ENCODE measurements at places on chromosomes 3 and 15.

- no peak for DNase-seq
These were observed 625.5 kb upstream of the ZNF717 start for GRCh38 chr3:76410762-76411281.

GRCh38 chr15:32029862-32030781 lies at the start of gene CHRNA7:
CHRNA7 (plus strand) TSS chr15:32030515; CDS start chr15:32030595, 80 bp downstream.
- DNase-seq: peak; percentile 30

GRCh38 chr3:49133226-49133951 lies 539 bp upstream of the LAMB2 start:
- DNase-seq: no peak

DNA sequence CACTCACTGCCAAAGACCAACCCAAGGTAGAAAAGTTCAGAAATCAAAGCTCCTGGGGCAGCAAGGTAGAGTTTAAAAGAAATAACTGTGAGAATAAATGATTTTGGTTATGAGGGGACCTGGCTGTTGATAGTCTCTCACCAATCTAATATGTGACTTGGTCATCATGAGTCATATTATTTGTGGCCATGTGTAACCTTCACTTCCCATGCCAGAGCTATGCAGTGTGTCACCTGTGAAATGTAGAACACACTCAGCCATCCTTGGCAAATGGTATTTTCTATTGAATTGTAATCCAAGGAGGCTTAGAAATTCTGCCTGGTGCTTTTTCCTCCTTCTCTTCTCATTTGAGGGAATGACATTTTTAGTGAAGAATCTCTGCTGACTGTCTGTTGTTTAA lies 184.2 kb upstream of the STAC start:
- DNase-seq: no peak

- no peak for DNase-seq
These were observed 181.0 kb downstream of the ATG7 start for GRCh38 chr3:11452885-11453847.

DNA sequence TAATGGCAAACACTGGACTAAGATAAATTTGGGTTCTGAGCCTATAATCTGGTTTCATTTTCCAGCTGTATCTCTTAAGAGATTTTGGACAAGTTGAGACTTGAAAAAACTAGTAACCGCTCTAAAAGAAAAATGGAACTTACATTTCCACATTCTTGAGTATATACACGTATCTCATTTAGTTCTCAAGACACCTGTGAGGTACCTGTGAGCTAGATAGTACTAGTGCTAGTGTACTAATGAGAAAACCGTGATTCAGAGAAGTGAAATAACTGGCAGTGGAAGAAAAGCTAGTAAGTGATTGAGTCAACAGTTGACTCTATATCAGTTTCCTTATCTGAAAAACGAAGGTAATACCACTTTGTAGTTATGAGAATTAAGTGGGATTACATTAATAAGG lies 62.2 kb upstream of the PAQR5 start:
- DNase-seq: no peak

GRCh38 chr3:195822131-195822696 lies 10.5 kb upstream of the MUC4 start:
- no peak for DNase-seq

GRCh38 chr15:75646944-75647364 lies 758 bp upstream of the SNX33 start:
- no peak for DNase-seq

GRCh38 chr3:48891606-48892005 lies 7.1 kb downstream of the SLC25A20 start:
- no peak for DNase-seq

- no peak for DNase-seq
These were observed 254.4 kb upstream of the TLE3 start for GRCh38 chr15:70351941-70352774.

GRCh38 chr3:136783708-136784191 lies 31.6 kb upstream of the STAG1 start:
- DNase-seq: no peak

GRCh38 chr15:31241888-31242522 lies 84.6 kb upstream of the KLF13 start:
- no peak for DNase-seq

DNA sequence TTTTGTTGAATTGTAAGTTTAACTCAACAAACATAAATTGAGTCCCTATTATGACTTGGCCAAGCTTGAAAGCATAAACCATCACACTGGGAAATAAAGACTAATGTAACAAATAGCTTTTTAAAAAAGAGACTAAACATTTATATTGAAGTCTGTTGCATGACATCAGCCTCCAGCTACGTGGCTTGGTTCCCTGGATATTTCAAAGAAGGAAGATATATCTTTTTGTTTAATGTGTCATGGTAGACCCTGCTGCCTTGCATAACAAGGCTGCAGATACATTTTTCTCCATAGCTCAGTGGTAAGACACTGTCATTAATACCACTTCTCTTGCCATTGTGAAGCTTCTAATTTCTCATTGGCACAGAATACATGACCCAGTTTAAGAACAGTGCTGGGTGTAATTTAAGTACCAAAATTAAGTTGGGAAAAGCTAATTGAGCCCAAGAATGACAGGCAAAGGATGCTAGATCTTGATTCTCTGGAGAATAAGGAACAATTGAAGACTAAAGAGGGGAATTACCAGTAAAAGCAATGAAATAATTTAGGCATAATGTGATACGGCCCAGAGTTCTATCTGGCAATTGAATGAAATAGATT lies 14.0 kb downstream of the RCN2 start:
- DNase-seq: no peak

DNA sequence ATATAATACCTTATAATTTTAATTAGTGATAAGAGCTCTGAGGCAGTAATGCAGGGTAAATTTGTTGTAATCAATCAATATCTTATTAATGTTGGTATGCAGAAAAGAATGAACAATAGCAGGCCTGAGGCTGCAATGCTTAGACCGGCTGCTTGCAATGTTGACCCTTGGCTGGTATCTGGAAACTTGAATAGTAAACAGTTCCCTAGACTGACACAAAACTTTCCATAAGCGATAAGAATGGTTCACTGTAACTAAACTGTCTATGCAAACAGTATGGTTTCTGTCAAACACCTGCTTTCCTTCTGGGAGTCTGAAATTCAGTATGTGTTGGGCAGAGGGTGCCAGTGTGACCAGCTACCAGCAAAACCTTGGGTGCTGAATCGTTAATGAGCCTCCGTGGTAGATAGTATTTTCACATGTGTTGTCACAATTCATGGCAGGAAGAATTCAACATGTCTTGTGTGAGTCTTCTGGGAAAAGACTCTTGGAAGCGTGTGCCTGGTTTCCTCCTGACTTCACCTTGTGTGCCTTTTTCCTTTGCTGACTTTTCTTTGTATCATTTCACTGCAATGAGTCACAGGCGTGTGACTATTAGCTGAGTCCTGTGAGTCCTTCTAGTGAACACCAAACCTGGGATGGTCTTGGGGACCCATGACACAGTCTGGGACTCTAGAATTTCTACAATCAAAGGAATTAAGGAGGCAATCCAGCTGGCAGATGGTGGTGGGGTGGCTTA lies 30.7 kb upstream of the CLRN1 start:
- DNase-seq: no peak

- no peak for DNase-seq
These were observed 58.1 kb downstream of the ABHD2 start for GRCh38 chr15:89146366-89146765.

- DNase-seq: no peak
These were observed 75.5 kb downstream of the GJD2 start for GRCh38 chr15:34679291-34679690.

DNA sequence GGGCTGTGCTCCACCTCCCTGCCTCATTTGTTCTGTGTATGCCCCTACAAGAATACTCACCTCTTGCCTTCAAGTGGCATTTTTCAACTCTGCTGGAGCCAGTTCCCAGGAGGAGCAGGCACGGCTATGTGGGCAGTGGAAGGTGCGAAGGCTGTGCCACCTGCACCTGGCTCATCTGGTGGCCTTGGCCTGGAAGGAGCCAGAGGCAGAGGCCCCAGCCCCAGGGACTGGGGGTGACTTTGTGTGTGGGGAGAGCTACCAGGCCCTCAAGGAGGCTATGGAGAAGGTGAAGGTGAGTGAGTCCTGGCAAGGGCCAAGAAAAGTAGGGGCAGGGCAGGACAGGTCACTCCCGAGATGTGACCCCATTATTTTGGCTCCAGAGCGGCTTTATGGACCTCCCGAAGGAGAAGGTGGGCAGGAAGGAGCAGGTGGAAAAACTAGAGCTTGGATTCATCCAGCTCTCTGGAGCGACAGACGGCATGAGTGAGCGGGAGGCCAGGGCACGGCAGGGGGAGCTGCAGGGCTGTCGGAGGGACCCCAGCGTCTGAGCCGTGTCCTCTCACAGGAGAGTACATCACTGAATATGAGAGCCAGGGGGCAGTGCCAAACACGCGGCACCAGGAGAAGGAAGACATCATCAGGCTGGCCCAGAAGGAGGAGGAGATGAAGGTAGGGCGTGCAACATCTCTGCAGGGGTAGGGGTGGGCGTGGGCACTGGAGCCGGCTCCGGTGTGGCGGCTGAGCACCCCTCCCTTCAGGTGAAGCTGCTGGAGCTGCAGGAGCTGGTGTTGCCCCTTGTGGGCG lies 57.3 kb upstream of the UBE2Q2 start:
- no peak for DNase-seq

DNA sequence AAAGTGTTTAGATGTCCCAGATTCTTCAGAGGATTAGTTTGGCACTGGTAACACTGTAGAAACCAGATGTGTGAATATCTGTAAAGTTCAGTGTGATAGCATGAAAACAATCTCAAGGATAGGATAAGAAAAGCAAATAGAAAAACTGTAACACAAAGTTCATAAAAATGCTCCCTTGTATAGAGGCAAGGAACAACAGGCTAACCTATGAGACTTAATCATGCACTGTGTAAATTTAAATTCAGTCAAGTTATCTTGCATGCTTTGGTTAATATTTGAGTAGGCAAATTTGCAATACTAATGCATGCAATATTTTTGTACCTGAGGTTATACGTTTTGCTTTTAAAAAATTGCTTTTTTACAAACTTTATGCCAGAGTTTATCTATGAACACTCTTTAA lies 144.4 kb downstream of the USP13 start:
- DNase-seq: no peak

DNA sequence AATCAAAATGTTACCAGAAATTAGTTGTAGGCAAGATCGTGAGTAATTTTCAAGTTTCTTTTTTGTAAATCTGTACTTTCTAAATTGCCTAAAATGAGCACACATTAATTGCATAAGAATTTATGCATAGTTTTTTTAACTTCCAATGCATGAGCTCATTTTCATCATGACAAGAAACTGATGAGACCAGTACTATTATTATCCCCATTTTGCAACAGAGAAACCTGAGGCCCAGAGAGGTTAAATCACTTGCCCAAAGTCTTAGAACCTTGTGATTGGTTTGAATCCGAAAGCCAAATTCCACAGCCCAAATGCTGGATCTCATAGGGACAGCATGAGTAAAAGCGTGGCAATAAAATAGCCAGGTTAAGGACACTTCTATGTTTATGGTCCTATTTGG lies 274.7 kb downstream of the ERC2 start:
- no peak for DNase-seq

GRCh38 chr3:157471064-157471463 lies 32.2 kb downstream of the VEPH1 start:
- DNase-seq: no peak

DNA sequence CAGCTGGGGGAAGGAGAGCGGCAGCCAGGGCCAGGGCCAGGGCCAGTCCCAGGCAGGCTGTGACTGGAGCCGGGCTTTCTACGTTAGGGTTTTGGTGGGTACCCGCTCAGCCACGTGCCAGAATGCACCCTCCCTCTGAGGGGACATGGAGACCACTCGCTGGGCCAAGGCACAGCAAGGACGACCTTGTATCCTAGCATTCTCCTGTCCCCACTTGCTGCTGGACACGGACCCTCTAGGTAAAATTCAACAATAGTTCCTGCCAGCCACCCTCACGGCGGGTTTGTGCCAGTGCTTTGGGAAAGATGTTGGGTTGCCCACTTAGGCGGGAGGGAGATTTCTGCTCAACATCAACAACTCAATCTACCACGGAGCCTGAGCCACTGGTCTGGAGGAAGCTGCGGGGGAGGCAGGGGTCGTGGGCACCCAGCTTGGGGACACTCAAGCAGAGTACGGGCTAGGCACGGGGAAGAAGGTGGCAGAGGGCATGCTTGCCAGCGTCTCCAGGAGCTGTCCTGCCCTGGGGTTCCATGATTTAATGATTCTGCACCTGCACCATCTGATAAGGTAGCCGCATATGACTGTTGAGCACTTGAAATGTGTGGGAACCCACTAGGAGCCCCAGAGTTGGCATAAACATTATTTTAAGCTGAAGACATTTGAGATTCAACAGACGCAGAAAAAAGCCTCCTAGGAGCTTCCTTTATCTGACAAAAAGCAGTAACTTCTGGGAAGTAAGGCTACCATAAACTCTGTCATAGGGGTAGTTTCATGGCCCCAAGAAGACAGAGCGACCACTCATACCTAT lies 22.5 kb upstream of the C15orf39 start:
- no peak for DNase-seq

DNA sequence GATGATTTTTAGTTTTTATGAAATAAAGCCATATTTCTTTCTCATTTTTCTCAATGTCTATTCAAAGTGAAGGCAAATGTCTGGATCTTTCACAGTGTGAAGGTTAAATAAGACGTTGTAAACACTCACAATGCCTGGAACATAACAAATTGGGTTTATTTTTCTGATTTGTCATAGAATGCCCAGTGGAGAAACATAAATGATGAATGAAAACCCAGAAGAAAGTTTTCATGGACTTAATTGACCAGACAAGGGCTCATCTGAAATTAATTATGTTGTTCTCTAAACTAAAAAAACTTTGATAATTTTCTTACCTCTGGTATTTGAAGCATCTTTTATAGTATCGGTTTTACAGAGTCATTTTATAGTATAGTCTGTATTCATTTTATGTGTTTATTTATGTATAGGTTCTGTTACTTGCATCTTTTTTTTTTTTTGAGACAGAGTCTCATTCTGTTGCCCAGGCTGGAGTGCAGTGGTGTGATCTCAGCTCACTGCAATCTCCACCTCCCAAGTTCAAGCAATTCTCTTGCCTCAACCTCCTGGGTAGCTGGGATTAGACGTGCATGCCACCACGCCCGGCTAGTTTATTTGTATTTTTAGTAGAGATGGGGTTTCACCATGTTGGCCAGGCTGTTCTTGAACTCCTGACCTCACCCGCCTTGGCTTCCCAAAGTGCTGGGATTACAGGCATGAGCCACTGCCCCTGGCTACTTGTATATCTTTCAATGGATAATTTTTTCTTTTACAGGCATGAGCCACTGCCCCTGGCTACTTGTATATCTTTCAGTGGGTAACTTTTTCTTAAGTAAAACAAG lies 15.1 kb upstream of the BNIP2 start:
- DNase-seq: no peak

DNA sequence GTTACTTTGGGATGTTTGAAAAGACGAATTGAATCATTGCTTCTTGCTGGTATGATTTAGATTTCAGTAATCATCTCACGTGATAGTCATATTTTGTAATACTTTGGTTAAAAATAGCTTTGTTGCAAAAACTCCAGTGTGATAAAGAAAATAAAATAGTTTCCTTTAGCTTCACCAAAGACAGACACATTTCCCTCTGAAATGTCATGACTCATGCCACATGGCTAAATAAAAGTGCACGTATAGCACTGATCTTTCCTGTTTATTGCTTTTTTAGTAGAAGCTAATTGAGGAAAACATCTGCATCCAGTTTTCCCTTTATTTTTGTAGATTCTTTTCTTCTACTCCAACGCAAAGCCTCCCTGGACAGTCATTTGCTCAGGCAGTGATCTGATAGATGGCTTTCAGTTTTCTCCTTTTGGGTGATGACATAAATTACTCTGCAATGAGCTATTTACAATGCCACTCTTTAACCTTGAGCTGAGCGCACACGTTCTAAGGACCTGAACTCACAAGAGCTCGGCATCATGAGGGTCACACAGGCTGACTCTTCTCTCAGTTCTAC lies 84.9 kb downstream of the ARNT2 start:
- no peak for DNase-seq

GRCh38 chr3:38171622-38172021 lies 6.3 kb downstream of the OXSR1 start:
- no peak for DNase-seq

Measured in GM18507 (cell line).